ENCODE measurements at places on chromosomes 12 and 14.

GRCh38 chr12:130127532-130127911, 34.7 kb upstream of the FZD10 start:
- H3K36me3 ChIP-seq, result no peaks in the 10 kb centered on the region
- DNase-seq, result no peak
- H3K27ac ChIP-seq, result no peak overlapping the region
- H3K27me3 ChIP-seq, result no peaks in the 10 kb centered on the region
- peaks cover 15% of the 10 kb centered on the region for H3K4me1 ChIP-seq

DNA sequence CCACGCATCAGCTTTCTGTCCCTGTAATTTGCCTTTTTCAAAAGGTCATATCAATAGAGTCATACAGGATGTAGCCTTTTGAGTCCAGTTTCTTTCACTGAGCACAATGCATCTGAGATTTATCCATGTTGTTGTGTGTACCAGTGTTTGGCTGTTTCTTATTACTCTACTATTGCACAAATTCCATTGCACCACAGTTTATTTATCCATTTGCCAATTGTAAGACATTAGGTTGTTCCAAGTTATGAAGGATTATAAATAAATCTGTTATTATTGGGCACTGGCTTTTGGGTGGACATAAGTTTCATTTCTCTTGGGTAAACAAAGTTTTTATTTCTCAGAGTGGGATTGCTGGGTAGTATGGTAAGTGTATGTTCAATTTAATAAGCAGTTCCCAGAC, 68.3 kb upstream of the TBPL2 start:
- no peaks in the 10 kb centered on the region for H3K4me1 ChIP-seq
- H3K27me3 ChIP-seq, result no peaks in the 10 kb centered on the region
- H3K27ac ChIP-seq, result no peak overlapping the region
- no peak for DNase-seq

GRCh38 chr12:32627976-32628375, 51.1 kb upstream of the DNM1L start:
- H3K27me3 ChIP-seq, result no peaks in the 10 kb centered on the region
- DNase-seq, result no peak
- no peak overlapping the region for H3K4me3 ChIP-seq
- no peaks in the 10 kb centered on the region for H3K4me1 ChIP-seq
- no peak overlapping the region for H3K27ac ChIP-seq

GRCh38 chr12:132489078-132489601, 811 bp upstream of the FBRSL1 start:
- no peaks in the 10 kb centered on the region for H3K36me3 ChIP-seq
- peak overlapping the region; percentile 98 for H3K4me3 ChIP-seq
- peak overlapping the region; percentile 52 for H3K27ac ChIP-seq

DNA sequence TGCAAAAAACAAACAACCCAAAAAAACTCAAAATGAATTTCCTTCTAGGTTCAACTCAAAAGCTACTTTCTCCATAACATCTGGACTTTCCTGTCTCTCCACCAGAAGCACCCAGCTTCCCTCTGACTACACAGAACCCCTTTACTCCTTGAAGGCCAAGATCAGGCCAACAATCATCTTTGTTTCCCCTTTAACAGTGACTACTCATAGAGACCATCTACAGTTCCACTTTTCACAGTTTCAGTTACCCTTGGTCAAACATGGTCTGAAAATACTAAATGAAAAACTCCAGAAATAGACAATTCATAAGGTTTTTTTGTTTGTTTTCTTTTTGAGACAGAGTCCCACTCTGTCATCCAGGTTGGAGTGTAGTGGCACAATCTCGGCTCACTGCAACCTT, 11.8 kb downstream of the GCH1 start:
- no peak for DNase-seq
- no peaks in the 10 kb centered on the region for H3K36me3 ChIP-seq
- H3K27me3 ChIP-seq, result no peaks in the 10 kb centered on the region

DNA sequence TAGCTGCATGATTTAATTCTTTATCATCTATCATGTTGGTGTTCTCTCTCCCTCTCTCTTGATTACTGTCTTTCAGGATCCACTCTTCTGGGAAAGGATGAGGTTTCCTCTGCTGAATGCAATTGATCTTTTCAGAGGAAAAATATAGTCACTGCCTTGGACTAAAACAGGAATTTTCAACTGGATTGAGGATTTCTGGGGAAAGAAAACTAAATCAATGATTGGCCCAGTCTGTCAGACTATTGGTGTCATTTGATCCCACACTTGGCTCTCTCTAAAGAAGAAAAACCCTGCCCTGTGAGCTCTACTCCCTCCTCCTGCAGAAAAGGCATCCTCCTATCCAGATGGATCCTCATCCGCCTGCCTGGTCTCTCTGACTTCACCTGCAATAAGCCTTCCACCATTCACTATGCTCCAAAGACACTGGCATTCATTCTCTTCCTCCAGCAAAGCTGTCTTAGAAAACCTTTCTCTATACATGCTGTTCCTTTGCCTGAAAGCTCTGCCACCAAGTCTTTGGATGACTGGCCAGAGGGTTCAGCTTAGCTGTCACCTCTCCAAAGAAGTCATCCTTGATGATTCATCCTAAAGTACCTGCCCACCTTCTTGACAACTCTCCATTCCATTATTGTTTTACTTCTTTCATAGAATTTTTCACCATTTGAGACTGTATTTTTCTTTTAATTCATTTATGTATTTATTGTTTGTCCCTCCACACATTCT, 127.7 kb upstream of the CAND1 start:
- H3K4me3 ChIP-seq, result no peak overlapping the region
- no peaks in the 10 kb centered on the region for H3K36me3 ChIP-seq
- no peaks in the 10 kb centered on the region for H3K4me1 ChIP-seq

DNA sequence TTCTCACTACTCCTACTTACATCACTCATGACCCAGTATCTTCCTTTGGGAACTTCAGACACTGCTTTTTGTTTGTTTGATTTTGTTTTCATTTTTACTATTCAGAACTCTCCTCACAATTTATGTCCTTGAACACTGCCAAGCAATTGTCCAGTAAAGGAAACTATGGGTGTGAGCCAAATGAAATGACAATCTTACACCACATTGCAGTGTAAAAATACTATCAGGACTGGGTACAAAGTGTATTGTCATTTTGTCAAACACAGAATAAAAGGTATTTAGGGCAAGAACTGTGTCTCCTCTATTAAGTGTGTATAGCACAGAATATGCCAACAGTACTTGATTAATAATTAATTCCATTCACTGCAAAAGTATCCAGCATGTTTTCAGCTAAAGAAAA, 199.3 kb downstream of the ALG10B start:
- no peaks in the 10 kb centered on the region for H3K4me1 ChIP-seq
- no peak overlapping the region for H3K4me3 ChIP-seq
- no peaks in the 10 kb centered on the region for H3K27me3 ChIP-seq

DNA sequence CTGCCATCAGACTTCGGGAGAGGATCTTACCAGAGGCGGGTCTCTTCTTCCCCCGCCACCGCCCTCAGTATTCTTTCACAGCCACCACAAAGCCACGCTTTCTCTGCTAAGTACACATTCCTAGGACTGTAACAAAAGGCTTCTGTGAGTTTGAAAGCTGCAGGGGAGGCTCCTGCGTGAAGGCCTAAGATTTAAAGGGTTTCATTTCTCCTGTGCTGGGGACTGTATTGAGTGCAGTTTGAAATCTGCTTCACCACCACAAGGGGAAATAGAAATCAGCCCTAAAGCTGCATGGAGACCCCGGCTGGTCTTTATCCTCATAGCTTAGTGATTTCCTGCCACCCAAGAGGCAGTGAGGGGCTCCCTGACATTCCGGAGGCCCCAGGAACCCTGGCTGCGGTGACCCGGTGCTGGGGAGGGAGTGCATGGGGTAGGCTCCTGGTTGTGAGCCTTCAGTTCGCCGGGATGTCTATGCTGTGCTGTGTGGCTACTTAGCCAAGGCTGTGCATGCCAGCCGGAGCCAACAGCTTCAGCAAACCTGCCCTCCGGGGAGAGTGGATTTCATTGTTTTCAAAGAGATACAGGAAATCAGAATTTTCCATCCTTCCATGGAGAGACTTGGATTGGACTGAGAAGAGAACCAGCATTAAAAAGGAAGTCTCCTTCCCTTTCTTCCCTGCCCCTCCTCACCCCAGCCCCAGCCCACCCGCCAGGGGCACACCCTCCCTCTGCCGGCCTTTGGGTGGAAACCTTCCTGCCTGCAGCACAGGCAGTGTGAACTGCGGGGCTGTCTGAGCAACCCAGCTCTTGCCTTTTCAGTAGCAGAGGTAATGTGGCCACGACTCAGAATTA, 163.3 kb downstream of the ETV6 start:
- H3K4me1 ChIP-seq, result peaks cover 45% of the 10 kb centered on the region
- no peaks in the 10 kb centered on the region for H3K36me3 ChIP-seq
- H3K4me3 ChIP-seq, result peak overlapping the region; percentile 68
- peak overlapping the region; percentile 69 for H3K27ac ChIP-seq
- DNase-seq, result no peak

GRCh38 chr12:62259993-62260732, at the start of gene USP15:
TSS of gene USP15 (plus strand) at chr12:62260404. CDS start at chr12:62260415, 11 bp downstream.
- H3K27me3 ChIP-seq, result no peaks in the 10 kb centered on the region
- H3K36me3 ChIP-seq, result no peaks in the 10 kb centered on the region
- H3K4me3 ChIP-seq, result peak within 1 kb of the TSS; percentile 76
- DNase-seq, result peak; percentile 75
- H3K4me1 ChIP-seq, result peaks cover 33% of the 10 kb centered on the region
- peak within 1 kb of the TSS; percentile 90 for H3K27ac ChIP-seq

DNA sequence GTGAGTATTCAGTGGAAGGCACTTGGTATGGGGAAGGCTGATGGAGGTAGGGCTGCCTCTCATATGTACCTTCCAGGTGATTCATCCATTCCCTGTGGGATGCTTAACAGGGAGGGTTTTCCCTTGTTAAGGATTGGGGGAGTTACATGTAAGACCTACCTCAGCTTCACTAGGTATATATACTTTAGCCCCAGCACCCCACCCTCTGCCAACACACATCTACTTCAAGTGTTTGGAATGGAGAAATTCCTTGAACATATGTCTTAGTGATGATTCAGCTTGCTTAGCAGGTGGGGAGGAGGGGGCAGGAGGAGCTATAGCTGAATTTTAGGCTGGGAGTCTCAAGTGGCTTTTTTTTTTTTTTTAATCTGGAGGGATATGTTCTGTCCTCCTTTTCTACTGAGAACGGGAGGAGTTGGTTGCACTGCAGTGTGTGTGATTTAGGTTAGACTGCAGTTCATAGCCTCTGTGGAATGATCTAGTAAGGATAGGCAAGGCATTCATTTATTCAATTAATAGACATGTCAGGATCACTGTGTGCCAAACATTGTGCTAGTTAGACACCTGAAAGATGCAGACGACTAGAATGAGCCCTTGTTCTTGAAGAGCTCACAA, 1.7 kb downstream of the PIP4K2C start:
- no peak for DNase-seq
- no peaks in the 10 kb centered on the region for H3K27me3 ChIP-seq
- H3K4me1 ChIP-seq, result peaks cover 6% of the 10 kb centered on the region
- H3K36me3 ChIP-seq, result peaks cover 9% of the 10 kb centered on the region
- H3K4me3 ChIP-seq, result no peak overlapping the region

DNA sequence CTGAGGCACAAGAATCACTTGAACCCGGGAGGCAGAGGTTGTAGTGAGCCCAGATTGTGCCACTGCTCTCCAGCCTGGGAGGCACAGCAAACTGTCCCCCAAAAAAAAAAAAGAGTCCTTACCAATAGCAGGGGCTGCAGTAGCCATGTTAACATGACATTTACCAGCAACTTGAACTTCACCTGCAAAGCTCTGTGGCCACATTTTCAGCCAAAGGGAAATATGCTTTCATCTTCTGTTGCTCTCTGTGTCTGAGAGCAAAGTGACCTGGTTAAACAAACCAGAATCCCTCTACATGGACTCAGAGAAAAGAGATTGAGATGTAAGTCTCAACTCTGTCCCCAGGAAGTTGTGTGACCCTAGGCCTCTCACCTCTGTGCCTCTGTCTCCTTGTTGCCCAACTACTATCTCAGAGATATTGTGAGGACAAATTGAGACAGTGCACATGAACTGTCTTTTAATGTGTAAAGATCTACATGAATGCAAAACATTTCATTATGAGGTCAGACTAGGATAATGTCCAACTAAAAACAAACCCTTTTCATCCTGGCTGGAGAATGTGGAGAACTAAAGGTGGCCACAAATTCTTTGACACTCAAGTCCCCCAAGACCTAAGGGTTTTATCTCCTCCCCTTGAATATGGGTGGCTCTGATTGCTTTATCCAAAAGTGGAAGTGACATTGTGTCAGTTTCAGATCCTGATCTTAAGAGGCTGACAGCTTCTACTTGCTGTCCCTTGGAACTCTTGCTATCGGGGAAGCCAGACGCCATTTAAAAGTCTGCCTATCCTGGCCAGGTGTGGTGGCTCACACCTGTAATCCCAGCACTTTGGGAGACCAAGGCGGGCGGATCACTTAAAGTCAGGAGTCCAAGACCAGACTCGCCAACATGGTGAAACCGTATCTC, 24.7 kb upstream of the P2RX4 start:
- no peaks in the 10 kb centered on the region for H3K27me3 ChIP-seq
- no peaks in the 10 kb centered on the region for H3K36me3 ChIP-seq
- H3K4me1 ChIP-seq, result no peaks in the 10 kb centered on the region
- no peak for DNase-seq

- H3K27ac ChIP-seq, result no peak overlapping the region
- H3K4me3 ChIP-seq, result no peak overlapping the region
- no peak for DNase-seq
- H3K4me1 ChIP-seq, result no peaks in the 10 kb centered on the region
- no peaks in the 10 kb centered on the region for H3K36me3 ChIP-seq
These were observed 468.7 kb upstream of the FLRT2 start for GRCh38 chr14:85061256-85061655.
